D721Med (cell line): ENCODE measurements at places on chromosomes 7 and 10.

DNA sequence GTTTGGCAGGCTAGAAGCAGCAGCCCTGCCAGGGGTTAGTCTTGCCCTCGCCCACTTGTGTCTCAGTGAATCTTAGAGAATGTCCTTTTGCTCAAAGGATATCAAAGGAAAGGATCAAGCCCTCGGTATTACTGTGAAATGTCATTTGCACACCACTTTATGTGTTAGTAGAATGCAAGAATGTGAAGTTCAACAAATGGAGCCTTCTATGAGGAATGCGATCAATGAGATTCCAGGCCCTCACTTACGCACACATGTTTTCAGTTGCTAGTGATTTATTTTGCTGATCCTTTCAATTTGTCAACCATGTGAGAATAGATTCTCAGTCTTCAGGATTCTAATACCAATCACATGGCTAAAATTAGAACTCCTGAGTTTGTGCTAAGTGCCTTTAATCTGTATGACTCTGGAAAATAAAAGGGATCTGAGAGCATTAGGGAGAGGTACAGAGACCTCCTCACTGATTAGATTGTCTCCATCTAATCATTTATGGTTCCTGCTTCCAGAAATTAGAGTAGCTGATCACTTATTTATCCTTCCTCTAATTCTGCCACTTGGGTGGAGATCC is 123.0 kb upstream of the SP4 start:
- no peak for DNase-seq

- DNase-seq = no peak
These were observed 66.0 kb upstream of the GPR26 start for GRCh38 chr10:123600177-123600576.

DNA sequence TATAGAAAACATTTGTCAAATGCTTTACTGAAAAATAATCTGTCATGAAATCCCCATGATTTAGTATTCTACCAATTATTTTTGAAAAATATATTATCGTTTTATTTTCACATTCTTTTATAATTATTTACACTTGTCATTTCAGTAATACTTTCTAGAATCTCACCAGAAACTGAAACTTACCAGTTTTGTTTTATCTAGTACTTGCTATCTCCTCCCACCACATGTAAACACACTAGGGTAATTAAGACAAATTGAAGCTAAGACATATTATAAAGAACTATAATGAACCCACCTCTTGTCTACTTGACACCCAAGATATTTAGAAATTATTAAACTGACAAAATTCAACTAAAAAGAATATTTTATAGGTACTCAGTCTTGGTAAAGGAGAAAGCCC is 51.5 kb upstream of the GRM3 start:
- DNase-seq = no peak

- no peak for DNase-seq
These were observed 97.8 kb downstream of the AUTS2 start for GRCh38 chr7:69696054-69696591.

DNA sequence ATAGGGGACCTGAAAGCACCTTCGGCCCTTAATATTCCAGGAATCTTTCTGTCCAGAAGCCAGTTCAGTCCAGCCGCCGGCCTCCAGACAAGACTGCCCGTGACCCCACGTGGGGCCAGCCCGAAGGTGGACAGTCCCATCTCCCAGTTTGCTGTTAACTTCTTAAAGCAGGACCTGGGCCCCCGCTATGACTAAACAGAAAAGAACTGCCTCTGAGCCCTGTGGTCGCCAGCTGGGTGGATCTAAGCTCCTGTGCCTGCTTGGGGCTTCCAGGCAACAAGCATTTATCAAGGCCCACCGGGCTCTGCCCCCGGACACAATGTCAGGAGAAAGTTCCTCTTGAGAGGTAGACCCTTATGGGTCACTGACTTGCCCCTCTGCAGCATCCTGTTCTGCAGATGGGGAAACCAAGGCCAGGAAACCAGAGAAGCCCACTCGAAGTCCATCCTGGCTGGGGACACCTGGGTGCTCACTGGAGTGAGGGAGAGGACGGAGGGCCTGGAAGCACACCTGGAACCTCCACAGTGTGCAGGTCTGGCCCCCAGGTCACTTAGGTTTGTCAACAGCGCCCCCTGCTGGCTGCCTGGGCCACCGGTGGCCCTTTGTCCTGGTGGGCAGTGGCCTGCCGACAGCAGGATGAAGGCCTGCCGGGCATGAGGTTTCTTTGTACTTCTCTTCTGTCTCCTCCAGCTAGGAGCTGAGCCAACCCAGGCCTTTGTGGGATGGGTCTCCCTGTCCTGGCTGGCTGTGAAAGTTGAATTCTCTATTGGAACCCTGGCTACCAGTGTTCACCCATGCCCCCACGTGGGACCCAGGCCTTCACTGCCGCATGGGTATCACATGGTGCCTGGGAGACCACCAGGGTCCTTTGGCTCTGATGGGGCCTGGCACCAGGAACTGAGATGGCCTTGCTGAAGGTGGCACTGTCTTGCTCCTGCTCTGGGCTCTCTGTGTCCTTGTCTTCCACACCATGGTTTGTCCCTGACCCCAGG is 128.0 kb downstream of the ZMIZ1 start:
- peak; percentile 75 for DNase-seq

DNA sequence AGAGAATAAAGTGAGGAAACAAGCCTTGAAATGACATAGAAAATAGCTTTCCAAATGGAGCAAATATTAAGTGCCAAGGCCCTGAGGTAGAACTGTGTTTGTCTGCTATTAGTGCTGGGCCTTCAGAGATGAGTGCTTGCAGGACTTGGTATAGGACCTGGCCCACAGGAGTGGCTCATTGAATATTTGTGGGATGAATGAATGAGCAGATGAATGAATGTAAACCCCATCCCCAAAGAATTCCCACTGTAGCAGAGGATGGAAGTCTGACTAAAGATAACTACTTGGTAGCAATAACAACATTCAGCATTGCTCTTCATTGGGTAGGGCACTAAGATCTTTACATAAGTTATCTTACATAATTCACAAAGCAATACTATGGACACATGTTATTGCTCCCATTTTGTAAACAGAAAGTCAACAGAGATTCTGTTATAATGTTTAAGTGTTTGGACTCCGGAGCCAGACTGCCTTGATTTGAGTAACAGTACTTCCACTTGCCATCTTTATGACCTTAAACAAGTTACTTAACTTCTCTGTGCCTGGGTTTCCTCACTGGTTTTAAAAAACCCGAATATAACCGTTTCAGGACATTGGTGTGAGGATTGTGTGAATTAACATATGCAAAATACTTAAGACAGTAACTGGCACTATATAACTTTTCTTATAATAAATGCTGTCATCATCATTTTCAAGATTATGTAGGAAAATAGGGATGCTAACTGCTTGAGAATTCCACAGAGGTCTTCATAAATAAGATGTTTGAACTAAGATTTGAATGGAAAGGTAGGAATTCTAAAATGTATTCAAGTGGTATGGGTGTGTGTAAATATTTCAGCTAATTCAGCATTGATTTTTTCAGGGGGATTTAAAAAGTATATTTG is 141.9 kb downstream of the PRKG1 start:
- no peak for DNase-seq

GRCh38 chr10:108166401-108166800 is 1001.9 kb upstream of the SORCS1 start:
- DNase-seq = no peak

GRCh38 chr7:49151146-49151545 is 226.8 kb downstream of the CDC14C start:
- no peak for DNase-seq

DNA sequence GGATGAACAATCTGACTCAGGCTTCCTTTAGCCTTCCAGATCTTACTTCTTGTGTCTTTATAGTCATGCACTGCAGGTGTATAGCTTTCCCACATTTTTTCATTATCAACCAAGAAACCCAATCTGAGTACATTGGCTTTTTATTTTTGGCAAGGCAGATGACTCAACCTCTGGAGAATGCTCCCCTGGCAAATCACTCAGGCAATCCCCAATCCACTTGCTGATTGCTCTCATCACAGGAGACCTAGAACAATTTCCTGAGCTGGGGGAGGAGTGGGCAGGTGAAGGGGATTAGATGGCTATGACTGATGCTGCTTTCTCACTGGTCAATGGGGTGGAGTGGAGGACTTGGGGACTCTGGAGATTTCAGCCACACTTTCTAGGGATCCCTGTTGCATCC is 134.4 kb downstream of the SLC16A9 start:
- no peak for DNase-seq

DNA sequence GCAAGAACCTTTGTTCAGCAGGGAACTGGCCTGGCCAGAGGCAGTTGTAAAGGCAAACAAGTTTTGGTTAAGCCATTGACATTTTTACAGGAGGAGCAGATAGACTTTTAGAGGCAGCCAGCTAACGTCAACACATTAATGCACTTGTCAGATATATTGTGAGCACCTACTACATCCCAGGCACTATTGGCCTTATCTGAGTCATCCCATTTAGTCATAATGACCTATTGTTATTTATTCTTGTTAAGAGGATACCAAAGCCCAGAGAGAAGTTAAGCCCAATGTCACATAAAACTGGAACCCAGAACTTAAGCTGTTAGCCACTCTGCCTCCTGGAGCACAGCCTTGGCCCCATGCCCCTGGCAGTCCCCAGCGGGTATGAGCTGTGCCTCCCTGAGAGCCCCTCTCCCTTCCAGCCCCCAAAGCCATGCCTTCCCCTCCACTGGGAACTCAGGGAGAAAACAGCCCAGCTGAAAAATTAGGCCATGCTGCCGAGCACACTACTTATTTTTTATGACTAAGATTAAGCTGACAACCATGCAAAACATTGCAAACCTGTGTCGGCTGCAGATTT is 32.7 kb upstream of the TRIM8 start:
- DNase-seq = no peak

DNA sequence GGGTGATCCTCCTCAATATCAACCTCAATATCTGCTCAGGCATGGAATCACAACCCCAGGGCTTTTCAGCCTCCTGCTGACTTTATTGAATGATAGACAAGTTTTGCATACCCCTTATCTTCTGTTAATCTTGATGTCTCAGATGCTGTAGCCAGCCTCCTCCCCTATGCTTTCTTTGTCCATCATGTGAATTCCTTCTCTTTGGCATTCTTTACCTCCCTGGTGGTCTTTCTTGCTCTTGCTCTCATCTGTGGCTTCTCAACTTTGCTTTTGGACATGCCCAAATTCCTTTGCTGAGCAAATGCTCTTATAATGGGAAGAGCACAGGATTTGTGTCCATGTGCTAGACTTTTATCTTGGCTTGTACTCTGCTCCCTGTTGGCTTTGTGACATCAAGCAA is 73.4 kb upstream of the FAM13C start:
- no peak for DNase-seq

DNA sequence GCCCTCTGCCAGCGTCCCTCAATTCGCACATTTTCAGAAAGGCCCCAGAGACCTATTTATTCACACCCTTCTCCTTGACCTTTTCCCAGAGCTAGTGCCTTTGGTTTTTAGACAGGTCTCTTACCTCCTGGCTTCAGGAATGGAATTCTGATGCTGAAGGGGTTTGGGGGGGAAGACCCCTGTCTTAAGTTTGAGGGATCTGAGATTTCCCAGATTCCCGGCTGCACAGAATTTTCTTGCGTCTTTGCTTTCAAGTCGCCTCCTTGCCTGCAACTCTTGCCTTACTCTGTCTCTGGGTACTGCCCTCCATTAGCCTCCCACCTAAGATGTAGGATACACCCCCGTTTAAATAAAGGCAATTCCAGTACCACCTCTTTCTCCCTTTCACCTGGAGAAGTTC is 1.9 kb downstream of the GATA3 start:
- no peak for DNase-seq

DNA sequence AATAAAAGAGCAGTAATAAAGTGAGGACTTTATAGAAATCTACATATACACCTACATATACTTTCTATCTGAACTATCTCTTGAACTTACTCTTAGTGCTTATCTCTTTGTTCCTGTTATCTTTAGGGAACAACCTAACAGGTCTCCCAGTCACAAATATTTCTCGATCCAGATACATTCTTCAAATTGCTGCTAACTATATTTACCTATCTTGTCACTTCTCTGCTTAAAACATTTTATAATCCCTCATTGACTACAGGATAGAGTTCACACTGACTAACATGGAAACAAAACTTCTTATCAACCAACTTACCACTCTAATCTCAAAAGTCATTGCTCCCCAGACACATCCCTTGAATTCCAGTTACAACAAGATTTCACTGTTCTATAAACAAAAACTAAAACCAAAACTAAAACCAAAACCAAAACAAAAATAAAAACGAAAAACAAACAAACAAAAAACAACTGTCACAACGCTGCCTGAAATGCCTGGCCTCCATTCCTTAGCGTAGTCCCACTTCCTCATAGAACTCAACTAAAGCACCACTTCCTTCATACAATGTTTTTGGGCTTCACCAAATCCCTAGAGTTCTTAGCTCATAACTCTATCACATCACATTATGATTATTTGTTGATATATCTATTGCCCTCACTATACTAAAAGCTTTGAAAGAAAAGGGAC is 134.7 kb downstream of the SEMA3D start:
- no peak for DNase-seq

- no peak for DNase-seq
These were observed 510.9 kb downstream of the RPS24 start for GRCh38 chr10:78544423-78545090.

- no peak for DNase-seq
These were observed 192.4 kb upstream of the DKK1 start for GRCh38 chr10:52121688-52122087.

- DNase-seq = no peak
These were observed 137.9 kb upstream of the HDAC9 start for GRCh38 chr7:18357691-18358090.
